Activated gamma-delta T cell (primary cell): ENCODE measurements at places on chromosomes 5 and 9.

- DNase-seq = no peak
Observed at GRCh38 chr9:34413231-34413852, 36.6 kb upstream of the MYORG start.

- no peak for DNase-seq
Observed at GRCh38 chr5:3845230-3845629, 249.6 kb downstream of the IRX1 start.

DNA sequence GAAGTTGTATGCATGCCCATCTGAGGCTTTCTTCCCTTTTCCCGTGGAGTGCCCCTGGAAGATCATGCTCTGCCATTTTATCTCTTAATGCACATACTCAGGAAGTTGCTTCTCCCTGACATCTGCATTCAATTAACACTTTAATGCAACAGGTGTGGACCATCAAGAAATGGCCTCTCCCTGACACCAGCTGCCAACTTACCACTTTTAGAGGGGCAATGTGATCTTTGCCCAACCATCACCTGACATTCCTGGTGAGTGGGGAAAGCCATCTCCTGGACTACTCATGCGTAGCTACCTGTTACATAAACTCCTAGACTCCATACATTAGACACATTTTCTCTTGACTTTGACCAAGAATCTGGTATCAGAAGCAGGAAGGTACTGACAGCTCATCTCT, 1450.4 kb upstream of the CDH9 start:
- no peak for DNase-seq

DNA sequence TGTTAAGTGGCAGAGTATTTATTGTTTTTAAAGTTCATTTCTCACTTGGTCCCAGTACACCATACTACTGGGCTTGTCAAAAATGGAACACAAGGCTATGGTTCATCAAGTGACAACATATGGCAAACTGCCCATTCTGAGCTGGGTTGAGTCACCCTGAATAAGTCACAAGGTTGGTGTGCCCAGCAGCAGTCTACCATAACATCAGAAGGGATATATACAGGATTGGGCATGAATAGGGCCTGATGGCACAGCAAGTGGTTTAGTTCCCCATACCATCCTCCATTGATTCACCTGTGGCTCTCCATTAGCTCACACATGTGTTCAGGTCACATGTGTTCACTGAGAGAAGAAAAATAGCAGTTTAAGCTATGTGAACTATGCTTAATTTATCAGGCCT, 249.8 kb upstream of the PRDM9 start:
- no peak for DNase-seq

- no peak for DNase-seq
Observed at GRCh38 chr9:35350212-35350611, 139.7 kb upstream of the RUSC2 start.

DNA sequence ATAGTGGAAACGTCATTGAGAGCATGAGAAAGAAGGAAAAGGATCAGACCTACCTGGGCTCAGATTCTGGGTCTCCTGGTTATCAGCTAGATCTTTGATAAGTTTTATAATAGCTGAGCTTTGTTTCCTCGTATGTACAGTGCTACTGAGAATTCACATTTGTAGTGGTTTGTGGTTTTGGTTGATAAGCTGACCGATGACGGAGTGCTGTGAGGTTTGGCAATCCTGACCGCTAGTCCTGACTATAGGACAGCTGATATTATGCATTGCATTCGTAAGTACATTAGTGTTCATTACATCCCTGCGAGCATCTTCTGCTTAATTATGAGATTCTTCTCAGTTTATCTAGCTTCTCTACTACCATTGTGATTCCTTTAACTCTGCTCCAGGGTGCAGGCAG, 190.7 kb upstream of the SLC27A6 start:
- no peak for DNase-seq

DNA sequence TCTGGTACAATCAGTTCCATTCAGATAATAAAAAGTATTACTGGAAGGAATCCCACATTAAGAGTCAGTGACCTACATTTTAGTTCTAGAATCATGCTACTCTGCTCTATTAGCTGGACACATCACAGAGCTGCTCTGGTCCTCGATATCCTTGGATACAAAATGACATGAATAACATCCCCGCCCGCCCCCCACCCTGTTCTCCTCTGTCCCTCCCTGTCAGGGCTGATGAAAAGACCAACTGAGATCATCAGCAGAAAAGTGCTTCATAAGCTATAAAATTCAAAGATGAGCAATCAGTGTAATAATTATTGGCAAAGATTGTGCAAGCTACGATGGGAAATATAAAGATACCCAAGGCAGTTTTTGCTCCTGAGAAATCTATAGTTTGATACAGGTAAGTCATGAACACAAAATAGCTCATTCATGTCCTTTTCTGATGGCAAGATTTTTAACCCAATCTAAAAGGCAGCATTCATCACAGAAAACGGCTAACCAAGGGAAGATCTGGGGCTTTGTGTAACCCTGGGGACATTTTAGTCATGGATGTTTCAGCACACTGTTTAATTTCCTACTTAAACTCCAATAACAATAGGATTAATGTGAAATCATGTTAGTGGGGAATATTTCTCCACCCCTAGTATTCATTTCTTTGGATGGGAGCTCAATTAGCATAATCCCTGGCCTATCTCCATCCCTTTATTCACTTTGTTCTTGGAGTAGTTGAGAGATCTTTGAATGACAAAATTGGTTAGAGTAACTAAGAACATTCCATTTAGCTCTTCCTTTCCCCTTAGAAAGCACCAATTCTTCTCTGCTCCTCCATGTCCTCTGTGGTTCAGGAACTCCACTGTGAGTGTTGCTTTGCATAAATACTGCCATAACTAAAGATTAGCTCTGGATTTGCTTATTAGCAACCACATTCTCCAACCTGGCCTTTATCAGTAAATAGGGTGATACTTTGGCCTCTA, 459.4 kb upstream of the GRIA1 start:
- DNase-seq = no peak

- DNase-seq = no peak
Observed at GRCh38 chr9:79769476-79770275, 197.9 kb downstream of the TLE4 start.

GRCh38 chr9:91033797-91034196, 232.2 kb downstream of the SYK start:
- no peak for DNase-seq

- no peak for DNase-seq
Observed at GRCh38 chr5:68292316-68292715, 76.8 kb downstream of the PIK3R1 start.

- no peak for DNase-seq
Observed at GRCh38 chr5:50767588-50767987, 101.2 kb downstream of the PARP8 start.

DNA sequence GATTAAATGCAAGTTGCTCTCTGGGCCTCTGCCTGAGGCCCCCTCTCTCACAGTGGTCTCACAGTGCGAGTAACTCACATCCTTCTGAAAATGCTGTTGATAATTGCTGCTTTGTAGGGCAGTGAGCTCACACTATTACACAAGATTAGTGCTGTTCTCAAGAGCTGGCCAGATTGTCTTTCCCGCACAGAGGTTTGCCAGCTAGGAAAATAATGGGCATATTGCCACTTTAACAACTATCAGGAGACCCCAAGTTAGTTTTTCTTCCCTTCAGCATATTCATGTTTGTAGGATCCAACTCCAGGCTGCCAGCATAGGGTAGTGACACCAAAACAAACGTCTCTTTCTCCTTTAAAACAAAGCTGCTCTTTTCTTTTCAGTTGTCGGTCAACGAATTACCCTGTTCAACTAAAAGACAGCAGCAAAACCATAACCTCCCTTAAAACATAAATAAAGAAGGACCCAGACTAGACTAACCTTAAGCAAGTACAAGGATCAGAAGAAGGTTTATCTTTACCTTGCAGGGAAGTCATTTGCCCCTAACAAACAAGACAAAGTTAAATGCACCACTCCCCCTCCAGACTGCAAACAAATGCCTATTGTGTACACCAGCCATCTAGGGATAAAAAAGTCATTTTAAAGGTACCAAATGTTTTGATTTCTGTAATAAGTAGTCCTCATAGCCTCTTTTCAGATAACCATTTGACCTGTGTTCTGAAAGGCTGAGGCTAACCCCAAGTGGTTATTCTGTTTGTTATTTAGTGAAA, 91.4 kb downstream of the VCAN start:
- DNase-seq = no peak

GRCh38 chr5:27797220-27797619, 758.8 kb upstream of the CDH9 start:
- DNase-seq = no peak

DNA sequence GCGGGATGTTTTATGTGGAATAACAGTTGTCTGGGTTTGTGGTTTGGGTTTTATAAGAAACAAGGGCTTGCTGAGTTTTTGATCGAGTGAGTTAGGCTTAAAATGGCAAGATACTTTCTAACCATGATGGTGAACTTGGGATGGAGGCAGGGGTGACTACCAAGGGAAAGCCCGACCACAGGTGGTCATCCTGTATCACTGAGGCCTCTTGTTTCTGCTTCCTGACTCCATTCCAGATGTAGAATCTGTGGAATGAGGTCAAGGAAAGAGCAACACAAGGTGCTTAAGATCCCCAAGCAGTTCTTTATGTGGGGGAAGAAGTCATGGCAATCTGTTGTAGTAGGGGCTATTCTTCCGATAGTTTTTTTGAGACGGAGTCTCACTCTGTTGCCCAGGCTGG, 122.3 kb downstream of the GOLPH3 start:
- DNase-seq = no peak

DNA sequence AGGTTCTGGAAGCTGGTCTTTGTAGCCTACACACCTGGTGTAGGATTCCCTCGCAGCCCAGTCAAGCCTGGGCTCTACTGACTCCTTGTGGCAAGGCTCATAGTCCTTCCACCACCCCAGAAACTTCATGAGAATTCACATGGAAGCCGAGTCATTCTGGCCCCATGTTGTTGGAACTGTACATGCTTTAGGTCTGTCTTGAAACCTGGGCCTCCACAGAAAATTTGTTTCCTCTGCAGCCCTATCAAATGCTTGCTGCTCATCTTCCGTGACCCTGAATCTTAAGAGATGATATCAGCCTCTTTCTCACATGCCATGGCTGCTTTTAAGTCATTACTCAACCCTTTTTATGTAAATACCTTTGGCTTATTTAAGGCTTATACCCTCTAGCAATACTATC, 113.4 kb upstream of the GRHPR start:
- DNase-seq = no peak

DNA sequence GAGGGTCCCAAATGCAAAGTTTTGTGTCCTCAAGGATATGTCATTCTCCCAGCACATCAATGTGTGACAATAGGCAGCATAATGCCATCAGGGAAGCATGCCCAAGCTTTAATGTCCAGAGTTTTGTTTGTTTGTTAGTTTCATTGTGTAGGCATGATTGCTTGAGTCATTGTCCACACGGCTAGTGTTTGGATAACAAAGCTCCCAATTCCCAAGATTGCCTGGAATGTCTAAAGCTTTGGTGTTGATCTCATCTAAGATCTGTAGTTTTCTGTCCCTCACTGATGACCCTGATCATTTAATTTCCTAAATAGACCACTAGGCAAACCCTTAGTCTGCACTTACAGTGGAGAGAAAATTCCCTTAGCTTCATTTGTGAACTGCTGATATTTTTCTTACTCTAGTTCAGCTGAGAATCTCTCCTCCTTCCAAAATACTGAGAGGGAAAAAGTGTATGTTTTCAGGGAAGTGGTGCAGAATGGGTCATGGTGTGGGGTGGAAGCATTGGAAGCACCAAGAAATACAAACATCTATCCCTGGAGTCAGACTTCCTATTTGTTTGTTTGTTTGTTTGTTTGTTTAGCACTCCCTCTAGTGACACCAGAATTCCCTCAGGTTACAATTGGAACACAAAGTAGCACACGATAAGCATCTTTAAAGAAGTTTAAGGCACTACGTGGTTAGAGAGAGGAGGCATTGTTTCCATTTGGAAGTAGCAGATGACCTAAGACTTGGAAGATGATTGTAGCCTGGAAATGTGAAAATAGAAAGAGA, 127.1 kb downstream of the PRDM6 start:
- DNase-seq = no peak

DNA sequence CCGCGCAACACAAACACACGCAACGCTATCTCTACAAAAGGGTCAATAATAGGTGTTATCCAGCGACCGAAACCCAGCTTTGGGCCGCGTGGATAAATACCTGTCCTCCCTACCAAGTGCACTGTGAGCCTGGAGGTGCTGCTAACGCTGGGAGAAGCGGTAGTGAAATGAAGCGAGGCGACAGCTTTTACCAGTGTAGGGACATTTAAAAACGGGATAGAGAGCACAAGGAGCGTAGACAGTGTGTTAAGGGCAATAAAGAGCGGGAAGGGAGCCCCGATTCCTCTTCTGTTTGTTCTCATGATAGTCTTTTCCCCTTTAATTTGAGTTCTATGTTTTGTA, 421 bp upstream of the DEPDC1B start:
- DNase-seq = no peak

- DNase-seq = no peak
Observed at GRCh38 chr5:39486361-39486760, 61.6 kb upstream of the DAB2 start.
